BJ (cell line): ENCODE measurements at places on chromosomes 6 and 20.

GRCh38 chr6:169365567-169366257, 112.1 kb upstream of the THBS2 start:
- no peak for DNase-seq

DNA sequence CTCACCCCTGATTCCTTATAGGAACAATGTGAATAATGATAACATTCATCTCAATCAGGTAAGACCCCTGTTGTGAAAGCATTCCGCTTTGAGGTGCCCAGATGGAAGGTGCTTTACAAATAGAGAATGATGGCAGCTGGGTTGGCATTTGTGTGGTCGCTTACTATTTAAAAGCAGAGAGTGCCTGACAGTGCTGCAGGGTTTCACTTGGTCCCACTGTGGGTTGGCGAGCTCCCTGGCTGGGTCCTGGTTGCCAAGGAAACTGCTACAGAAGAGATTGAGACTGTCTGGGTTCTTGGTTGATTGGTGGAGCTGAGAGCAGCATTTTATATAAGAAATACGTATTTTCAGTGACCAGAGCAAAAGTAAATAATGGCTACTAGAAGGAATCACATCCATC, 207.2 kb upstream of the KCNQ5 start:
- no peak for DNase-seq

GRCh38 chr6:5904532-5904931, 102.2 kb downstream of the NRN1 start:
- no peak for DNase-seq

GRCh38 chr6:97630604-97631003, 347.6 kb upstream of the MMS22L start:
- no peak for DNase-seq
